Stimulated activated CD8-positive, alpha-beta memory T cell treated with anti-CD3 and anti-CD28 coated beads, Interleukin-15, amount 100 ng/mL, for 24 hours (primary cell): ENCODE measurements at places on chromosomes 7 and 10.

DNA sequence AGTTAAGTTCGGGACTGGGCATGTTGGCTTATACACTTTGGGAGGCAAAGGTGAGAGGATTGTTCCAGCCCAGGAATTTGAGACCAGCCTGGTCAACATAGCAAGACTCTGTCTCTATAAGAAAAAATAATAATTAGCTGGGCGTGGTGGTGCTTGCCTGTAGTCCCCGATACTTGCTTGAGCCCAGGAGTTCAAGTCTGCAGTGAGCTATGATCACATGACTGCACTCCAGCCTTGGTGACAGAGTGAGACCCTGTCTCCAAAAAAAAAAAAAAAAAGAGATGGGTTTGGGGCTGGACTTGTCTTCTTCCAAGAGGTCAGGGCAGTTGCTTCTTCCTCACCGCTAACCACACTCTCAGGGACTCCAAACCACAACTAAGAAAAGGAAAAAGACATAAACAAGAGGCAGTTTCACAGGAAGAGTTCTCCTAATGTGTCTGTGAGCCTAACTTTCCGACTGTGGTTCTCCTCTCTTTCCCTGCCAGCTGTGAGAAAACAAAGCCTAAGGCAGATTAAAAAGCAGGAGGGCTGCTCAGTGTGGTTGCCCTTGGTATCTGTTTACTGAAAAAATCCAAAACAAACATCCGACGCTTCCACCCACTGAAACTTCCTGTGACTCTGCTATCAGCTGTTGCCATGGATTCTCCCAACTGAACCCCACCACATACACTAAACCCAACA, 2.4 kb upstream of the SERPINE1 start:
- DNase-seq = no peak

- DNase-seq = no peak
These were observed 19.7 kb downstream of the BNIP3 start for GRCh38 chr10:131961777-131962662.

DNA sequence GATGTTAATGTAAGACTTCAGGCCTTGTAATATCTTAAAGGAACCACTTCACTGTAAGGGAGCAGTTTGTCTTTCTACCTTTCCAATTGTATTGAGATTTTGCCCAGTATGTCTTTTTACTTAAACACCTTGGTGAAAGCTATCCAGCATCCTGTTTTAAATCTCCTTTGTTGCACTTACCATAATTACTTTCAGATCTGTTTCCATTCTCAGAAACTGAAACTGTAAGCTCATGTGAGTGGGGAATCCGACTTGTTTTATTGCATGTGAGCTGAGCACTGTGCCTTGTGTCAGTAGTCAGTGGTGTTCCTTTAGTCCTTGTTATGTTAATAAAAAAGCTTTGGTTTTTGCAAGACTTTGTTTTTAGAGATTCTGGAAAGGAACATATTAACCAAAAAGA, 42.2 kb downstream of the BMPR1A start:
- DNase-seq = no peak

GRCh38 chr10:124091646-124092249, 1.6 kb downstream of the CHST15 start:
- no peak for DNase-seq

DNA sequence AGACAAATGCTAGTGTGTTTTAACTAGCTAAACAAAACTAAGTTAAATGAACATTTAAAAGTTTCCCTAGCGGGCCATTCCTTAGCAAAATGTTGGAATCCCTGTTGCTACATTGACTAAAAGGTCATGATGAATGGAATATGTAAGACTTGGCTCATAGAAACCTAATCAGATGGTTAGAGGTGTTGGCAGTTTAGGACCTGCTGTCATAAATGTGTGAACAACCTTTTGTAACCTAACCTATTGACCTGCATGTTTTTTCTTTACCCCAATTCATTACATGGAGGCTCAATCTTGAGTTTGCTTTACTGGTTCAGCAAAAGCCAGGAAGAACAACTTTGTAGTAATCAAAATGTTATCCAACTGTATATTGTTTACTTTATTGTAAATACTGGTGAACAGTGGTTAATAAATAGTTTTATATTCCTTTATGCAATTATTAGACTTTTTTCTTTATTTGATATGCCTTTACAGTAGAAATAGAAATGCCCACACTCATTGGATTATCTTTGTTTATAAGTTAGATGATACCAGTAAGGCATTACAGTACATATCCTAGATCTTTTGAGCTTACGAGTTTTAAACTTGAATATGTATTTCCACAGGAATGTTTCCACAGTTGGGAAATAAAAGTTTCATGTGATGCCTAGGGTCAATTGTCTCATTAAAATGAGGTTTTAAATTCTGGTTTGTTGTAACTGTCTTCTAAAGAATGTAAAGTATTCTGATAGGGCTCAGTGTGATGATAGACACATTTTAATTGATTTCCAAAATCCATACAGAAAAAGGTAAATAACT, 11.6 kb downstream of the CBX3 start:
- no peak for DNase-seq

DNA sequence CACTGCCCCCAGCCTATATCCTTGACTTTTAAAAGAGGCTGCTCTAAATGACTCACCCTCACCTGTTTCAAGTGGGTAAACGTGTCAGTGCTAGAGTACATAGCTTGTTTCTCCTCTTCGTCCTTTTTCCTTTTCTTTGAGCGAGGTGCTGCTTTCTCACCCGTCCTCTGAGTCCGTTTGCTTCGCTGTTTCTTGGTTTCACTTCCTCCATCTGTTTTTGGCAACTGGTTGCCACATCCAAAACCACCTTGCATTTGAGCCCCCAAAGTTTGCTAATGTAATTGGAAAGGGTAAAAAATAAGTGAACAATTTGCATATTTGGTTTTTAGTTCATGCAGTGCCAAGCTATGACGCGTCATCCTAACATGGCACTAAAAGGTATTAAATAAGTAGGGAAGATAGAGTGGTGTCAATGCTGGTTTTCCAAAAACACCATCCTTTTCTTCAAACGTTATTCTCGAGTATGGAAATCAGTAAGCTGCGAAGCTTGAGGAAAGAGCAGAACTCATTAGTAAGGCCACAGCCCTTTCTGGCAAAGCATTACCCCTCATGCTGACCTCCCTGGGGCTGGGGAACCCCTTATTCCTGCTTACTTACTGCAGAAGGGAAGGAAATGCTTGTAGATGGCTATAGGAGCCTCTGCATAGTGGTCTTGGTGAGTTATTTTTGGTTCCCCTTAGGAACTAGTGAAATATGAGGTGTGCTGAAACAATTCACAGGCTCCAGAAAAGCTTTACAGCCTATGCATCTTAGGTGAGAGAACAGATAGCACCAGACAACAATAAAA, 133.5 kb downstream of the GALNT11 start:
- DNase-seq = no peak

GRCh38 chr7:106039486-106040060, 72.5 kb downstream of the SYPL1 start:
- no peak for DNase-seq

DNA sequence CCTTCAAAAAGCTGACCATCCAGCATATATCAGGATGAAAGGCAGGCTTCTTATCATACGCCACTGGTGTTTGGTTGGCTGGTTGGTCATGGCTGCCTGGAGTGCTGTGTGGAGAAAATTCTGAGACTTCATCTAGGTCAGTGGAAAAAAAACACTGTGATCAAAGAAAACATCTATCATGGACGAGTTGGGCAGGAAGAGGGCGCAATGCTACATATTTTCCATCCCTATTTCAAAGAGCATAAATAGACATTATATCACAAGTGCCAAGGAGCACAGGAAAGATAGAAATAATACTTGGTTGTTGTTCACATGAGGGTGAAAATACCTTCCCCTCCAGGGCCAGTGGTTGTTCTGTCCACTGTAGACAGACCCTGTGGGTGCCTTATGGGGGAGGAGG, 128.4 kb upstream of the PLPP4 start:
- no peak for DNase-seq

DNA sequence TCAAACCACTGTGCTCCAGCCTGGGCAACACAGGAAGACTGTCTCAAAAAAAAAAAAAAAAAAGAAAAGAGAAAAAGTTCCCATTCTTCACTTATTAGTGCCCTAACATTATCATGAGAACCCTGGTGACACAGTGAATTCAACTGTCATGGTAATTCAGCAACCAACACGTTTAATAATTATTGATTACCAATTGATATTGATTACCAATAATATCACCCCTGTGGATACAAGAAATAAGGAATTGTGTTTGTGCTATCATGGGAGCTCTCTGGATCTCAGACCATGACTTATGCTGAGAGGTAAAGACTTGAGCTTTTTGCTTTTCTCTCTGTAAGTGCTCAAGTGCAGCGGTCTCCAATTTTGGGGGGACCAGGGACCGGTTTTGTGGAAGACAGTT, 195.3 kb downstream of the TPST1 start:
- DNase-seq = no peak

DNA sequence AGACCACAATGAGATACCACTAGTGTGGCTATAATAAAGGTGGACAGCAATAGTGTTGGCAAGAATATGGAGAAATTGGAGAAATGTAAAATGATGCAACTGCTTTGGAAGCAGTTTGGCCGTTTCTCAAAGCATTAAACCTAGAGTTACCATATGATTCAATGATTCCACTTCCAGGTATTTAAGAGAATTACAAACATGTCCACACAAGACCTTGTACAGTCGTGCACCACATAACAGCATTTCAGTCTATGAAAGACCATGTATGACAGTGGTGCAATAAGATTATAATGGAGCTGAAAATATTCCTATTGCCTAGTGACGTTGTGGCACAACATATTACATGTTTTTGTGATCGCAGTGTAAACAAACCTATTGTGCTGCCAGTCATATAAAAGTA, 29.6 kb downstream of the CCDC172 start:
- no peak for DNase-seq

DNA sequence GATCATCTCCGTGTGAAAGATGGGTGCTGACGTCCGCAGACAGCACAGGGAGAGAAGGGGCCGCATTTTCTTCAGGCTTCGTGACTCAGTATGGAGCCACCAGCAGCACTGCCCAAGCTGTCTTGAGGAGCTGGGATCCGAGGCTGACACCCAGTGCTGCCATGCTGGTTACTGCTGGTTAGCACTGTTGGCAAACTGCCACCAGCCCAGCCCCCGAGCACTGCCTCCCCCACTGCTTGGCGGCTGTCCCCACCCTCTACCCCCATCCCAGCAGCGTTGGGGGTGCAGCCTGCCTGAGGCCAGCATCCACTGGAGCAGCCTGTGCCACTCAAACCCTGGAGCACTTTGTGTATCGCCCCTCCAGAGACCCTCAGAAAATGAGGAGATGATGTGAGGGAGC, 35.8 kb upstream of the EN2 start:
- no peak for DNase-seq

DNA sequence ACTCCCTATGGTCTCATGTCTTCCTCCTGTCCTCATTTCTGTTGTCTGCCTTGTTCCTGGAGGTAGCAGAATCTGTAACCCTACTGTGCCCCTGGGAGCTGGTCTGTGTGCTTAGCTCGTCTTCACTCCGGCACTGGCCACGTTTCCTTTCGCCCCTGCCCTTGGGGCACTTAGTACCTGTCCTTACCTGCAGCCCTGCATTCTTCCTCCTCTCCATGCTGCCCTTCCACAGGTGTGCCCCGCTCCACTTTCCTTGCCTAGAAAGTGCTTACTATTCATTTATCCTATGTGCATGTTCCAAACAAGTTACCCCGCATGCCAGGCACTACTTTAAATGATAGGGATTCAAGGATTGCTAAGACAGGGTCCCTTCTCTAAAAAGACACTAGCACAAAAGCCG, 199.9 kb upstream of the ZMIZ1 start:
- DNase-seq = no peak

DNA sequence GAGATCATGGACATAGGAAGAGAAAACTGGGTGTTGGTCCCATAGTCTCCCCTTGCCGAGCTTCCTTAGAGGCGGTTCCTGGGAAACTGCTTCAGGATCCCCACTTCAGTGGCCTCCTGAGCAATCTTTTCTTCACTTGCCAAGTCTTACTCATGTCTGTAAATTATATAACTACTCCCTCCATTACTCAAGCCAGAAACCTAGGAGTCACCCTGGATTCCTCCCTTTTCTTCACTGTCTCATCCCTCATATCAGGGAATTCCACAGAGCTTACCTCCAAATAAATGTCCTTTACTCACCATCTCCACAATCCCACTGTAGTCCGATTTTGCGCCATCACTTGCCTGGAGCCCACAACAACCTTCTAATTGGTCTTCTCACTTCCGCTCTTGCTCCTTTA, 29.1 kb upstream of the TRUB1 start:
- DNase-seq = no peak

DNA sequence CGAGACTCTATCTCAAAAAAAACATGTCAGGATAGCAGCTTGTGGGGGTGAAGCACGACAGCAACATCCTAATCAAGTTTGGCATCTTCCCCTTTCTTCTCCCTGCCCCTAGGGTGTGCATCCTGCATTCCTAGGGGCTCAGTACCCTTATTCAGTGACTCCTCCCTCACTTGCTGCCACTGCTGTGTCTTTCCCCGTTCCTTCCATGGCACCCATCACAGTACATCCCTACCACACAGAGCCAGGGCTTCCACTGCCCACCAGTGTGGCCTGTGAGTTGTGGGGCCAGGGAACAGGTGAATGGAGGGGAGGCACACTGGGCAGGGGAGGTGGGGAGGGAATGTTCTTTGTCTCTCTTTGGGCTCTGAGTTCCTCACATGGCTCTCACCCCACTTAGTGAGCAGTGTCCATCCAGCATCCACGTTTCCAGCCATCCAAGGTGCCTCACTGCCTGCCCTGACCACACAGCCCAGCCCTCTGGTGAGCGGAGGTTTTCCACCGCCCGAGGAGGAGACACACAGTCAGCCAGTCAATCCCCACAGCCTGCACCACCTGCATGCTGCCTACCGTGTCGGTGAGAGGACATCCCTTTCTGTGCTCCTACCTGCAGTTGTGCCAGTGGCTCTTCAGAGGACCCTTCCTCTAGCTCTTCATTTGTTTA, 11.4 kb downstream of the NDST2 start:
- DNase-seq = no peak

DNA sequence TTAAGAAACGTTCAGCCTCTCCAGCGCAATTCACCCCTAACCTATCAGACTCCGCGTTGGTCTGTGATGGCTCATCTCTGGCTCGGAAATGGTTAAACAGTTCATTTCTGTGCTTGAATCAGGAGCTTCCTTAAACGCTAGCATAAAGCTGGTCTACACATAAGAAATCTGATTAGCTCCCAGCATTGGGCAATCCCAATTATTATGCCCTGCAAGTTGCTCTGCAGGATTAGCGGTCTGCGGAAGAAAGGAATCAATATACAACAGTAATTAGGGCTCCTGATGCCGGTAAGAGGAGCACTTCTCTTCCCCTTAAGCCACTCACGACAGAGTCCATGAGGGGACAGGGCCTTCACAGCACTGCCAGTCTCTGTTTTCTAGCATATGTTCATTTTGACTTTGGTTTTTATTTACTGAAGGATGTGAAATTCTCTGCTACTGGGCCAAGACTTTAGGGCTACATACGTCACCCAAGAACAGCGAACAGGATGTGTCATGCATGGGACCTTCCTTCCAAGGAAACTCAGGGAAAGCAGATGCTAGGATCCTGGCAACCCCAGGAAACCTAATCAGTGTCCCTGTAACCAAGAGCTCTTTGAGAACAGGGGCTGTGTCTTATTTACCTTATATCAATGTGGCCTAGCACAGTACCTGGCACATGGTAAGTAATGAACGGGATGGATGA, 324.4 kb downstream of the KCNMA1 start:
- no peak for DNase-seq

GRCh38 chr10:69324583-69324982, 46.3 kb downstream of the HK1 start:
- DNase-seq = no peak

GRCh38 chr10:62804356-62805230, at the start of gene ADO:
TSS of gene ADO (plus strand) at chr10:62804720. CDS start at chr10:62805060, 340 bp downstream.
- peak; percentile 53 for DNase-seq

GRCh38 chr7:151490456-151491105, 29.1 kb downstream of the RHEB start:
- DNase-seq = no peak
